ENCODE measurements at places on chromosomes 6 and 20.

DNA sequence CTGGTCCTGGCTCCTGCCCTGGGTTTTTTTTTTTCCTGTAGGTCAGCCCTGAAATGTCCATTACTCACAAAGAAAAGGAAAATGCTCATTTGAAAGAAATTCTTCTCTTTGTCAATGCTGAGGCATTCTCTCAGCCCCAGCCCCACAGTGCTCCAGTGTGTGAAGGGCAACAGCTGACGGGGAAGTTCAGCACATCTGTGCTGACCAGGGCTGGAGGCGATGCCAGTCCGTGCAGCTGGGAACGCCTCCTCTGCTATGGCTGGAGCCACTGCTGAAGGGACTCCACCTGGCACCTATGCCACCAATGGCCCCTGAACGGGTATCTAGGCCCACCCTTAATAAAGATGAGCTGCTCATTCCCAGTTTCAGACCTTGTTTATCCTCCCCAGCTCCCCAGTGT is 71.9 kb upstream of the SLCO4A1 start:
- DNase-seq: no peak

DNA sequence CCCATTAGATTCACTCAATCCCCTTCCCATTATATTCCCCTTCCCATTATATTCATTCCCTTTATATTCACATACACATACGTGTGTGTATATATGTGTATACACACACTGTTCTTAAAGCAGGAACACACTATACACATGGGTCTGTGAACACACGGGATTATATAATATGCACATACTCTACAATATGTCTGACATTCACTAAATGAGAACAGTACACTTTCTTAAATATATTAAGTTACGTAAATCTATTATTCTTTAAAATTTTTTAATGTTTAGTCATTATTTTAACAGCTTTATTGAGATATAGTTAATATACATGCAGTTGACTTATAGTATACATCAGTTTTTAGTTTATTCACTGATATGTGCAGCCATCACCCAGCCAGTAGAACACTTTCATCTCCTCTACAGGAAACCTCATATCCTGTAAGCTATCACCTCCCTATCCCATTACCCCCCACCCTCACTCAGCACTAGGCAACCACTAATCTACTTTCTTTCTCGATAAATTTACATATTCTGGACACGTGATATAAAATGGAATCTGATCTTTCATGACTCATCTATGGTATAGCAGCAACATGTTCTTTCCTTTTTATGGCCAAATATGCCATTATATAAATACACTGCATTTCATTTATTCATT is 13.9 kb upstream of the SUMO4 start:
- DNase-seq: no peak

GRCh38 chr6:1591243-1591642 is 18.5 kb upstream of the FOXC1 start:
- DNase-seq: no peak

DNA sequence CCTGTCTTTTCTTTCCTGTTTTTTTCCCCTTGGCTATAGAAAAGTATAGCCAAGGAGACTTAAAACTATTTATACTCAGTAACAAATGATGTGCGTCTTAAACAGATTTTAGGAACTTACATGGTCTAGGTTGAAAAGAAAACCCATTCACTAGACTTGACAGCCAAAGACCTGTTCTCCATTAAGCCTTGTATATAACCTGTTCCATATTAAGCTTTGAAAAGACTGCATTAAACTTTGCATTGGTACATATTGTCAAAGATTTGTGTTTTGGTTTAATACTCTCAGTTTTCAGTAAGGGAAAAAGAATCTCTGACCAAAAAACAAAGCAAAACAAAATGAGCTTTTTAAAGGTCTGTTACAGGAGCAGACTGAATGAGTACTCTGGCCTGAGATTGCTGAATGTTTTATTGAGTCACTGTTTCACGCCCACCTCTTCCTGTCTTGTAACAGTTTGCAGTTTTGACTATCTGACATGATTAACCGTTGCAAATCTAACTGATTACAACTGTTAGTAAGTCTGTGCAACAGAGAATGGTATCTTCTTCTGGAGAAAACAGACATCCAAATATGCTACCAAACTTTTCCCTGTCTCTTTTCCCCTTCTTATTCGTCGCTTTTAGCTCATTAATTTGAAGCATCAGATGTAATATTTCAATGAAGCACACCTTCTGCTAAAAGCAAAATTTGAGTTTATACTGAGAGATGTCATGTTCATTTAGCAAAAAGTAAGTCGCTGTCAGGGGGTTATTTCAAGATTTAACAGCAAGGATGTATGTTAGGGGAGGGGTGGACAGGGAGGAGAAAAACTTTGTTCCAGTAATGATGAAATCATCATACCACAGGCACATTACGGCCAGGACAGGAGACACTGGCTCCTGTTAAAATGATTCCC is 59.1 kb upstream of the SUPT3H start:
- peak; percentile 67 for DNase-seq

DNA sequence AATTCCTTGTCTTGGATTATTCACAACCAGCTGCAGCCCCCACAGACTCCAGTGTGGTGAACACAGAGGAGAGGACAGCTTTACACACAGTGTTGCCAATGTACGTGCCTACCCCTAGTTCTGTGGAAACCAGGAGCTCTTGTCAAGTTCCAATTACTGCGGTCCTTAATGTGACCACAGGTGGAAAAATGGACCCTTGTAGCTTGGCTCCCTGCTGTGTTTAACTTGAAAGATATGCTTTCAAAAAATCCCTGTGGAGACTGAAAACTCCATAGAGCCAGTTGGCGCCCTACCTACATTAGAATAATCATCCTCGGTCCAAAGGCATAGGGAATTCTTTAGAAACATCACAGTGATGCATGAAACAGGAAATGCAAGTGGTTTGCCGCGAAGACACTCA is 118.3 kb upstream of the SLC22A23 start:
- no peak for DNase-seq

GRCh38 chr6:126388104-126388598 is 48.2 kb downstream of the CENPW start:
- DNase-seq: no peak

DNA sequence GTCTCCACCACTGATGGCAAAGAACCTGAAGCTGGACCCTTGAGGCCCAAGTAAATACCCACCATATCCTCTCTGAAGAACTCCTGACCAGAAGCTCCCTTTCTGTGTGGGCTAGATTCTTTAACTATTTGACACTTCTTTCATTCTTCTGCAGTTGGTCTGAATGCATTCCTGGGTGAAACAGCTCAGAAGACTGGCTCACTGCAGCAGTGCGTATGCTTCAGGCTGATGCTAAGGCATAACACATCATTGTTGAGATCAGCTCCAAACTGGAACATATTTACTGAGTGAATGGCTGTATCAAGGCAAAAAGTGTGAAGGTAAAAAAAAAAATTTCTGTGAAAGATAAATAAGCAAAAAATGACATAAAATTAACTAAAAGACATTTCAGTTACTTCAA is 19.7 kb downstream of the ZSCAN23 start:
- DNase-seq: no peak

DNA sequence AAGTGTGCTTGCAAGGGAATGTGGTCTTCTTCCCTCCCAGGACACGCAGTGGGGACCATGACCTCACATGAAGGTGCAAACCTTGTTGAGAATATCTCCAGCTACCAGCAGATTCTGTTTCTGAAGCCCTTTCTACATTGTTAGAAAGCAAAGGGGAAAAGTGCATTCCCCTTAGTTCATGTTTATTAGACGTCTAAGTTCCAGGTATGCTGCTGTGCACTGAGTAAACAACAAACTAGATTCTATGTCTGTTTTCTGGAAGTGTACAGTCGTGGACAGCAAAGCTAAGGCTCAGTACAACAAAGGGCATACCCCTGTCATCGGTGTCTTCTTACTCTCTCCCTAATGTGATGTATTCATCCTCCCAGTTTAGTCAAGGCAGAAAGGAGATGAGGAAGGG is 178.5 kb downstream of the KIF16B start:
- DNase-seq: no peak

DNA sequence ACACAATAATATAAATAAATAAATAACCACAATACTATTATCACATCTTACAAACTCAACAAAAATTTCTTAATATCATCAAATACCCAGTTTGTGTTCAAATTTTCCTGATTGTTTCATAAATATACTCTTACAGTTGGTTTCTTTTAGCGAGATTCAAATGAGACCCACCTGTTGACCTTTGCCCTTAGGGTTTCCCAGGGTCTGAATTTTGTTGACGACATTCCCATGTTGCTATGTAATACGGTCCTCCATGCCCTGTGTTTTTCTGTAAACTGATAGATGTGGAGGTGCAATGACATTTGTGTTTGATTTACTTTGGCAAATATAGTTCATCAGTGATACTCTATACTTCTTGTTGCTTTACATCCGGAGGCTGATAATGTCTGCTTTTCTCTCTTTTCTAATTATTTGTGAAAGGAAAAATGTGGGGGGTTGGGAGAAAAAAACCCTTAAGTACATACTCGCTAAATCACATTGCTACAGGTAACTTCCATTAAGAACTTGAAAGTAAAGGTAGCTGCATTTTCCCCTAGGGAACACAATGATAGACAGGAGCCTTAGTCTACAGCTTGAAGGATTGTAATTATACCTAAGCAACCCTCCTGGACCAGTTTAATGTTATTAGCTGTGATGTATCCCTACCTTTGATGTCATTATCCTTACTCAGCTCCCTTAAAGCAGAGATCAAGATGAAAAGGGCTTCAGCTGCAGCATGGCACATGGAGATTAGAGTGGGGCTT is 6.6 kb downstream of the MOG start:
- DNase-seq: no peak

DNA sequence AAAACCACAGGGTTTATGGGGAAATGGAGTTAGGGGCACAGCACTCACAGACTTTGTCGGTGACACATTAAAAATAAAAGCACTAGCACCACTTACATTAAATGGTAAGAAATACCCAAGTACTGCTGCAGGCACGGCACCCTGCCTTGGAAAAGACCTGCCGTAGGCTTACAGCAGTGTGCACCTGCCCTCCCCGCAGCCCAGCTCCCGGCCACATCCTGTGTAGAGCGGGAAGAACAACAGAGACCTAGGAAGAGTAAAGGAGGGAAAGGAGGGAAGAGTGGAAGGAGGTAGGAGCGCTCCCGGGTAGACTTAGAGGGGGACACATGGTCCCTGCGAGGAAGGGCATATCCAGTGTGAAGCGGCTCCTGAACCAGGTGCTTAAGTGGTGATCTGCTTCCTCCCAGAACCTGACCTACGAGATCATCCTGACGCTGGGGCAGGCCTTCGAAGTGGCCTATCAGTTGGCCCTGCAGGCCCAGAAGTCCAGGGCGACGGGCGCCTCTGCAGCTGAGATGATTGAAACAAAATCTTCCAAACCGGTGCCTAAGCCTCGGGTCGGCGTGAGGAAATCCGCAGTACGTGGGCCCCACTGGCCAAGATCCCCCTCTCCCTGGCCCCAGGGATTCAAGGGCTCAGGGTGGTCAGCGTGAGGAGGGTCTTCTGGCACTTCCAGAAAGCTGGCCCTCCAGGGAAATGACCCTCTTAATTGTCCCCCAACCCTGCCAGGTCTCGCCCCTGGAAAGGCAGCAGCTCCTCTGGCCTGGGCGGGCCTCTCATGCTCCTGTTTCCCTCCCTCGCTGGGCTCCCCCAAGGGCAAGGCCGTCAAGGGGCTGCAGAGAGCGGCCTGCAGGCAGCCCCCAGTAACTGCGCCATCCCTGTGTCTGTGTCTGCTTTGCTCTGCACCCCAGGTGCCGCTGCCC is 55.5 kb downstream of the TCP11 start:
- DNase-seq: no peak

GRCh38 chr20:53957451-53958172 is 112.8 kb downstream of the BCAS1 start:
- no peak for DNase-seq

GRCh38 chr6:55069132-55069781 is 105.1 kb upstream of the HCRTR2 start:
- DNase-seq: peak; percentile 40

DNA sequence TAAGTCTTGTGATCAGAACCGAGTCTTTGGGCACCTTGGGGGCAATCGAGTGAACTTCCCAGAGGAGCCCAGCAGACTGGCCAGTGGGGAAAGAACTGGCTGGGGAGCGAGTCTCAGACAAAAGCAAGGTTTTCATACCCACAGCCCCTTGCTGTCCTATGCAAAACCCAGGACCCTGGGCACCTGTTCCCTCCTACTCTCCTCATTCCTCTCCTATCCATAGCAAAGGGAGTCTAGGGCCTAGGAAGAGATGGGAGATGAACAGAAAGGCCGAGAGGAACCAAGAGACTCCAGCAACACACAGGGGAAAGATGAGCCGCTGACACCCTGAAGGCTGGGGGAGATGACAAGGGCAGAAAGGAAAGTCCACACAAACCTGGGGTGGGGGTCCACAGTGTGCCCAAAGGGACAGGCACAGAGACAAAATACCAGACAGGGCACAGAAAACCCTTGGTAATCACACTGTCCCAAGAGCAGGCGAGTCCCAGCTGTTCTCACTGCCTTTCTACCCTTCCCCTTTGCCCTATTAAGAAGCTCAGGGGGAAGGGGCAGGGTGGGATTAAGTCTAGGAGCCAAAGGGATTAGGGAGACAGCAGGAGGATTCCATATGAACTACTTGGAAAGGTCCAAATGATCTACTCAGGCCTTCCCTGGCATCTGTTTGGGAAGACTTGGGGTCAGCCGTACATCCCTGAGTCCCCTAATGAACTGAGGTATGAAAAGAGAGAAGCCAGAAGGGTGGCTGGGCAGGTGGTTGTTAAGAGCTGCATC is 6.5 kb downstream of the PPP1R18 start:
- DNase-seq: no peak

- DNase-seq: no peak
Measured at GRCh38 chr20:46057856-46058598, 29.0 kb downstream of the SLC12A5 start.

- peak; percentile 16 for DNase-seq
Measured at GRCh38 chr6:112311950-112312547, 35.1 kb upstream of the RFPL4B start.

GRCh38 chr6:55957961-55958422 is 82.6 kb upstream of the BMP5 start:
- DNase-seq: no peak

- DNase-seq: no peak
Measured at GRCh38 chr6:13294499-13295069, 33.8 kb downstream of the TBC1D7 start.

DNA sequence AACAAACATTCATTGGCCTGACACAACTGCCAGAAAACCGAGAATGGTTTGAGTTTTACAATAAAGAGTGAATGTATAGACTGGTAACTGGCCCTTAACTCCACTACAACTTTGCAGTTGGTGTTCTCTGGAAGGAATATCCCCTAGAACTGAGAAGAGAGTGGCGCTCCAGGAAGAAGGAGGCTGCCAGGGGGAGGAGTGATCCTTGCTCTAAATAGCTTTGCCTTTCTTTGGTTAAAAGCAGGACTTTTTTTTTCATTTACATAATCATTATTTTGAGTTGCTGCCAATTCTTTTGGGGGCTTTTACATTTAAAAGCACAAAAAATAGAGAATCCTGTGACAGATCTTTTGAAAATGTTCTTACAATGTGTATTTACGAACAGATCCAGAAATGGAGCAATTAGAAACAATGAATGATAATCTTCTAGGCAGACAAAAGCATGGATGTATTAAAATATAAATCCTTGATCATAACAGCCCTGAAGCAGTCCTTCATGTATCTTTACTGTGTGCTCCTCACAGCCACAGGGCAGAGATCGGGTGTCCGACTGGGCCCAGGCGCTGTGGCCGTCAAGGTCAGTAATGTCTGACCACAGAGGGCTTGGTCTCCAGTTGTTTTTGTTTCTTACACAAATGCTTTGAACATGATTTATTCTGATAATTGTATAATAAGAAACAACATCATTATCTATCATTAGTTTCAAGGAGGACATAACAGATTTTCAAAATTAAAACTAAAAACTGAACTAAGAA is 612.2 kb downstream of the HDGFL1 start:
- no peak for DNase-seq

GRCh38 chr20:50286174-50286511 is 95.5 kb downstream of the CEBPB start:
- no peak for DNase-seq

- DNase-seq: no peak
Measured at GRCh38 chr20:40678286-40678875, 10.7 kb downstream of the MAFB start.

Measured in RCC 7860 (cell line).